ENCODE measurements at places on chromosomes 2 and 18. TPM values are rescaled to one million over a fixed set of nuclear protein-coding genes. Genes with fewer than 3 reads are reported as not detected.

GRCh38 chr18:44123743-44124142 is 556.9 kb upstream of the SETBP1 start:
- no peak for DNase-seq
- H3K4me3 ChIP-seq, result no peak overlapping the region
- no peaks in the 10 kb centered on the region for H3K27me3 ChIP-seq
- H3K36me3 ChIP-seq, result no peaks in the 10 kb centered on the region

Gene NR4A2
- 2.5 TPM for total RNA-seq

- H3K4me1 ChIP-seq, result no peaks in the 10 kb centered on the region
- H3K36me3 ChIP-seq, result peaks cover 4% of the 10 kb centered on the region
- no peaks in the 10 kb centered on the region for H3K27me3 ChIP-seq
- H3K4me3 ChIP-seq, result no peak overlapping the region
- H3K27ac ChIP-seq, result no peak overlapping the region
These were observed 933.6 kb upstream of the SLC39A10 start for GRCh38 chr2:194723446-194723845.

Gene KLHL14
- not detected for total RNA-seq

DNA sequence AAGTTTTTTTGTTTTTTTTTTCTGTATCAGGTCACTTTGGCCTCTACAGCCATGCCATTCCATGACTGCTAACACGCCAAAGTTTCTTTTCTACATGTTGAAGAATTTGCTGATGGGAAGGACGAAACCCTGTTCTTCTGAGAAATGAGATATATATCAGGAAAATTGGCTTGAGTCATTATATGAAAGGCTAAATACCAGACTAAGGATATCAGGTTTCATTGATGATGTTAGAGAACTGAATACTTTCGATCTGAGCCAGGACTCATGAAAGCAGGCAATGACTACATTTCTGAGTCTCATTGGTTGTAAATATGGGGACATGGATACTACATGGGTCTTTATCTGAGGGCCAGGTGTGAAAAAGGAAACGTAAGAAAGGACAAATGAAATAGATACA is 181.4 kb downstream of the OSR1 start:
- H3K36me3 ChIP-seq, result no peaks in the 10 kb centered on the region
- H3K4me1 ChIP-seq, result no peaks in the 10 kb centered on the region
- H3K27ac ChIP-seq, result no peak overlapping the region
- no peak for DNase-seq
- no peaks in the 10 kb centered on the region for H3K27me3 ChIP-seq

- no peaks in the 10 kb centered on the region for H3K4me1 ChIP-seq
- no peak overlapping the region for H3K27ac ChIP-seq
- H3K4me3 ChIP-seq, result no peak overlapping the region
- no peak for DNase-seq
- no peaks in the 10 kb centered on the region for H3K36me3 ChIP-seq
These were observed 68.6 kb upstream of the LHCGR start for GRCh38 chr2:48824116-48824515.

DNA sequence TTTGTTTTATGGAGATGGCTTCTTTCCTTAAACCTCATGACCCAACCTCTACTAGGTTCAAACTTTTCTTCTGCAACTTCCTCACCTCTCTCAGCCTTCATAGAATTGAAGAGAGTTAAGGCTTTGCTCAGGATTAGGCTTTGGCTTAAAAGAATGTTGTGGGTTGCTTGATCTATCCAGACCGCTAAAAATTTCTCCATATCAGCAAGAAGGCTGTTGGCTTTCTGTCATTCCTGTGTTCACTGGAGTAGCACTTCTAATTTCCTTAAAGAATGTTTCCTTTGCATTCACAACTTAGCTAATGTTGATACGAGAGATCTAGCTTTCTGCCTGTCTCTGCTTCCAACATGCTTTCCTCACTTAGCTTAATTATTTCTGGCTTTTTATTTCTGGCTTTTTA is 58.1 kb upstream of the KYNU start:
- H3K27me3 ChIP-seq, result no peaks in the 10 kb centered on the region
- no peaks in the 10 kb centered on the region for H3K4me1 ChIP-seq
- no peaks in the 10 kb centered on the region for H3K36me3 ChIP-seq
- no peak for DNase-seq

GRCh38 chr2:73264783-73265182 is 19.5 kb downstream of the FBXO41 start:
- H3K27me3 ChIP-seq, result peaks cover 11% of the 10 kb centered on the region
- no peak overlapping the region for H3K4me3 ChIP-seq
- DNase-seq, result no peak

Gene CDCA7
- 0.61 TPM for total RNA-seq

DNA sequence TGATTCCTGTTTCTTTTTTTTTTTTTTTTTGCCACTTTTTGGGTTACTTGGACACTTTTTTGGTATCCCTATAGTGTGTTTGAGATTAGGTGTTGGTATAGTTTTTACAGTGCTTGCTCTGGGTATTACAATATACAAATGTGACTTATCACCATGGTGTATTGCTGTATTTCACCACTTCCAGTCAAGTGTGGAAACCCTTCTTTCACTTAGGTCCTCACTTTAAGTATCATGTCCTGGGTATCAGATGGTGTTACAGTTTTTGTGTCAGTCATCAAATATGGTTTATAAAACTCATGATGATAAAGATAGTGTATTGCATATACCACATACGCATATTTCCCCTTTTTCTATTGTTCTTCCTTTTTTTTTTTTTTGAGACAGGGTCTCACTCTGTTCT is 1.8 kb downstream of the ATP9B start:
- H3K27me3 ChIP-seq, result no peaks in the 10 kb centered on the region
- H3K4me3 ChIP-seq, result no peak overlapping the region
- peaks cover 12% of the 10 kb centered on the region for H3K4me1 ChIP-seq

GRCh38 chr2:8454797-8455196 is 227.1 kb upstream of the ID2 start:
- H3K27ac ChIP-seq, result no peak overlapping the region
- DNase-seq, result no peak
- no peaks in the 10 kb centered on the region for H3K36me3 ChIP-seq
- no peaks in the 10 kb centered on the region for H3K27me3 ChIP-seq
- peaks cover 6% of the 10 kb centered on the region for H3K4me1 ChIP-seq

GRCh38 chr2:8831516-8831915 is 5.9 kb downstream of the KIDINS220 start:
- no peak overlapping the region for H3K27ac ChIP-seq
- no peaks in the 10 kb centered on the region for H3K36me3 ChIP-seq
- no peaks in the 10 kb centered on the region for H3K27me3 ChIP-seq
- no peak overlapping the region for H3K4me3 ChIP-seq
- DNase-seq, result no peak

GRCh38 chr2:25976983-25977741 is 5.1 kb downstream of the KIF3C start:
- no peak overlapping the region for H3K4me3 ChIP-seq
- H3K27ac ChIP-seq, result no peak overlapping the region
- peak; percentile 38 for DNase-seq
- no peaks in the 10 kb centered on the region for H3K36me3 ChIP-seq
- no peaks in the 10 kb centered on the region for H3K27me3 ChIP-seq

DNA sequence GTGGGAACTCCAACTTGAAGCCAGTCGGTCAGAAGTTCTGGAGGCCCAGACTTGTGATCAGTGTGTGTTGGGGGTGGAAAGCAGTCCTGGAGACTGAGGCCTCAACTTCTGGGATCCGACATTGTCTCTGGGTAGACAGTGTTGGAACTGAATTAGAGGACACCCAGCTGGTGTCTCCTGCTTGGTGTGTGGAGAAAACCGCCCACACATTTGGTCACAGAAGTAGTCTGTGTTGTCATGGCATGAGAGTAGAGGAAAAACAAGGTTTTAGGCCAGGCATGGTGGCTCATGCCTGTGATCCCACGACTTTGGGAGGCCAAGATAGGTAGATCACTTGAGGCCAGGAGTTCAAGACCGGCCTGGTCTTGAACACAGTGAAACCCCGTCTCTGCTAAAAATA is 51.5 kb downstream of the PUM2 start:
- no peak for DNase-seq
- H3K4me1 ChIP-seq, result no peaks in the 10 kb centered on the region
- no peak overlapping the region for H3K27ac ChIP-seq
- H3K36me3 ChIP-seq, result no peaks in the 10 kb centered on the region
- no peak overlapping the region for H3K4me3 ChIP-seq

DNA sequence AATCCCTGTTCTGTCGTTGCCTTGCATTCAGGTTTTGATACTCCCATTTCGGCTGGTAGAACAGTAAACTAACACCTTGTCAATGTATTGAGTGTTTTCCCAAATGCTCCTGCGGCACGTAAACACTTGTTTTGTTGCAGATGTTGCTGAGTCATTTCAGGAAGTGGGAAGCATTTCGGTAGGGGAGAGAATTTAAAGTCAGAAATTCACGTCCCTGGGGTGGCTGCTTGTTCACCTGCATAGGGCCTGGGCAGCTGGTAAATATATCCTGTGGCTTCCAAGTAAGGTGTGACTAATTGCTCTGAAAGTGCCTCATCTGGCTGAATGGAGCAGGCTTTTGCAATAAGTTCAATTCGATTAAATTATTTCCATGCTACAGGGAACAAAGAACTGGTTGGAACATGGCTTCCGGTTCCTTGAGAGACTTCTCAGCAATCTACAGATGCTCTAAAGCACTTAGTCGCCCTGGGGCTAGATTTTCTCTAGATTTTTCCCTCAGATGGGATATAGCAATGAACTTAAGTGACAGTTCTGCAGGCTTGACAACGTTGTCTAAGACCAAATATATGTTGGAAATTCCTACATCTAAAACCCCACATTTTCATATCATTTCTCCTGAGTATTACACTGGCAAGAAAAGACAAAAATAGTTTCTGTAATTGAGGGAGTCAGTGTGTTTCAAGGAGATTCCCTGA is 5.2 kb downstream of the GALR1 start:
- H3K36me3 ChIP-seq, result no peaks in the 10 kb centered on the region
- H3K27me3 ChIP-seq, result peaks cover 19% of the 10 kb centered on the region
- no peak overlapping the region for H3K4me3 ChIP-seq

DNA sequence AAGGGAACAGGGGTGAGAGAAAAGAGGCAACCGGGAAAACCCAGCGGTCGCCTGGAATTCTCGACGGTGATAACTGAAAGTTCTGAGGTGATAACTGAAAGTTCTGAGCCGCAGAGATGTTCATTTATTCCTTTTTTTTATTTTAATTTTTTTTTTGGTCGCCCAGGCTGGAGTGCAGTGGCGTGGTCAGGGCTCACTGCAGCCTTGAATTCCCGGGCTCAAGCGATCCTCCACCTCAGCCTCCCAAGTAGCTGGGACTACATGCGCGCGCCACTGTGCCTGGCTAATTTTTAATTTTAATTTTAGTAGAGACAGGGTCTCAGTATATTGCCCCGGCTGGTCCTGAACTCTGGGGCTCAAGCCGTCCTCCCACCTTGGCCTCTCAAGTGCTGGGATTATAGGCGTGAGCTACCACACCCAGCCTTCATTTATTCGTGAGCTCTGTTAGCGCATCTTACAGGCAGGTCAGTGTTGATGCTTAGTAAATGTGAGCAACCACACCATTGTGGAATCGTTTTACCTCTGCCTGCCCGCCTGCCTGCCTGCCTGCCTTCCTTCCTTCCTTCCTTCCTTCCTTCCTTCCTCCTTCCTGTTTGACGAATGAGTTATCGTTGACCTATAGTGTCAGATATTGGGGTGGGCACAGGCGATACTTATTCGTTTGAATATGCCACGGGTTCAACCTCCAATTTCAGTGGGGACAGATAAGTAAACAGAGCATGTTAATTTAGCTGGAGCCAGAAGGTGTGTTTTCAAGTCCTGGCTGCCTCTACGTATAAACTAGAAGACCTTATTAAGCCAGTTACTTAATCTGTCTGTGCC is 557 bp upstream of the E2F6 start:
- DNase-seq, result no peak
- H3K27ac ChIP-seq, result no peak overlapping the region
- no peaks in the 10 kb centered on the region for H3K4me1 ChIP-seq
- H3K36me3 ChIP-seq, result no peaks in the 10 kb centered on the region
- H3K4me3 ChIP-seq, result no peak overlapping the region

DNA sequence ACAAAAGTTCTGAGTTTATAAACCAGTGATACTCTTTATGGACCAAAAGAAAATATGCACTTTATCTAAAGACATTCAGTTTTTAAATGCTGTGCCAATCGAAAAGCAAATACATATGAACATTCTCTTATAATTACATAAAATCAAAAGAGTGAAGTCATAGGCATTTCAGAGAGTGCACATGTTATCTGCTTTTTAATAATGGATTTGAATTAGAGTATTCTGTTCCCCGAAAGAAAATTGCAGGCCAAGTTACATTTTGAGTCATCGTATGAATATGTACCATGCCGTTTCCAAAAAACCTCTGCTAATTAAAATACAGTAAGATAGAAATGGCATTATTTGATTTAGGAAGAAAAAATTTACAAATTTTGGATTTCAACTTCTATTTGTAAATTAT is 565.7 kb downstream of the ZEB2 start:
- DNase-seq, result no peak
- no peaks in the 10 kb centered on the region for H3K4me1 ChIP-seq
- H3K27me3 ChIP-seq, result no peaks in the 10 kb centered on the region
- H3K4me3 ChIP-seq, result no peak overlapping the region

DNA sequence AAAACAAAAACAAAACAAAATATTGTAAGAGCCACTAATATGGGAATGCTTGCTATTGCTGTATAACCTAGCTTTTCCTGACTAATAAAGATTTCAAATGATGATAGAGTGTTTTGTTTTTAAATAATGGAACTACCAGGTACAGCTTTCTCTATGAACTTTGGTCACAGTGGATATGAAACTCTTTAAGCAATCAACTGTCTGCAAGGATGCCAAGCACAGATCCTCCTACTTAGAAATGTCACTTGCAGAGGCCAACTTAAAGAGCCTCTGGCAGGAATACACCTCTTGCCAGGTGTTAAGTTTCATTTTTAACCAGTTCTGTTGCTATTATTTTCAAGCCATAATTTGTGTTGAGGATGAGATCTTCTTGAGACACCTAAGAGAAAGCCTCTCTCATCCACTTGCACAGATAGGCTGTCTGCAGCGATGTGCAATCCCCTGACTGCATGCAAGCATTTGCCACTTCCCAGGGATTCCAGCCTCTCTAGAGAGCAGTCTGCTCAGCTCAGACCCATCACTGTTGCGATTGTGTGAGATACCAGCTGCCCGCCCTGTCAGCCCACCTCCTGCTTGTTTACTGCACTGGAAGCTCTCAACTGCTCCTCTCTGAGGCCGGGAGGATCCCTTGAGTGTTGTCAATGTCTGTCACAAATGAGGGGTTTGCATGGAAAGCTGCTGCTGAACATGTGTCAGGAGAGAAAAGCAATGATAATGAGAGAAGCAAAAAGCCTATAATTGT is 86.1 kb upstream of the SCG2 start:
- no peak overlapping the region for H3K4me3 ChIP-seq
- H3K27me3 ChIP-seq, result no peaks in the 10 kb centered on the region
- no peak for DNase-seq
- H3K27ac ChIP-seq, result no peak overlapping the region
- H3K4me1 ChIP-seq, result no peaks in the 10 kb centered on the region
- no peaks in the 10 kb centered on the region for H3K36me3 ChIP-seq

Gene FRZB
- total RNA-seq, result 1.3 TPM

Gene GPR155
- total RNA-seq, result 12.0 TPM
